NCI-H1105 treated with DMSO at 0.1 percent for 48 hours (cell line): ENCODE measurements at places on chromosomes 2 and 18.

- DNase-seq: peak; percentile 38
Observed at GRCh38 chr2:38602136-38602731, 494 bp downstream of the HNRNPLL start.

DNA sequence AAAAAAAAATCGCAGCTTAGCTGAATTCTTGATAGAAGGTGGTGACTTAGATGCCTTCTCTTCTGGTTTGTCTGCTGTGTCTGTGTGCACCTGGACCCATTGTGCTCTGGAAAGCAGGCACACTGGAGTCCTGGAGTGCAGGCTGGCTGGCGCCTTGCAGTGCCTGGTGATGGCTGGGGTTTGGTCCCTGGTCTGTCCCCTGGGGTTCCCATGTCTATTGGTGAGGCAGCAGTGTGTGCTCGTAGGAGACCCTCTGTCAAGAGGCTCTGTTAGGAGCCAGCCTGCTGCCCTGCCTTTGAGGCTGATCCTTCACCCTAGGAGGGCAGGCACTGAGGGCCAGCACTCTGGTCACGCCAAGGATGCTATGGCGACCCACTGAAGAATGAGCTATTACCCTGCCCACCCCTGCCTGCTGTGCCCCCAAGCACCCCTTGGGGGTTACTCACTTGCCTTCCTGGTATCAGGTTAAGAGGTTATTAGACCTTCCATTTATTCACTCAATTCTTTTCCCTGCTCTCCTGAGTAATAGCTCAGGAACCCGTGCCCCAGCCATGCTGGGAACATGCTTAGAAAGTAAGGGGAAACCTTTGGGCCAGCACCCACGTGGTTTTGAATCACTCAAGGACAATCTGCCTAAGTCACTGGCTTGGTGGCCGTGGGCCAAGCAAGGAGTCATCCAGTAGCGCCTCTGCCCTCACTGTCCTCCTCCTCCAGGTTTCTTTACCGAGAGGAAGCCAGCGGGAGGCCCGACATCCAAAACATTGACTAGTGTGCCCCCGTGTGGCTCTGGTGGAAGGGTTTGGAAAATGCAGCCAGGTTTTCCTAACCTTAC lies 284.5 kb downstream of the PRKCE start:
- peak; percentile 74 for DNase-seq

DNA sequence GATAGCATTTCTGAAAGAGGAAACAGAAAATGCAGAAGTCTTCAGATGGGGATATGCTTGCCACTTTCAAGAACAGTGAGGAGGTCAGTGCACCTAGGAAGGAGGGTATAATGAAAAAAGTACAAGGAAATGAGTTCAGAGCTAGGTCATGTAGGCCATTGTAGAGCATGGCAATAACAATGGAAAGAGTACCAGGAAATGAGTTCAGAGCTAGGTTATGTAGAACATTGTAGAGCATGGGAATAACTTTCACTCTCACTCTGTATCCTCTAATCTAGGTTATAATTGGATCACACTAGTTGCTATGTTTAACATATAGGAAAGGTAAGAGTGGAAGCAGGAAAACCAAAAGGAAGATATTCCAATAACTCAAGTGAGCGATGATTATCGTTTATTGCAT lies 12.3 kb downstream of the SCG2 start:
- DNase-seq: no peak

GRCh38 chr2:26692897-26693849 lies 651 bp downstream of the KCNK3 start:
- DNase-seq: peak; percentile 65

- no peak for DNase-seq
Observed at GRCh38 chr2:101300164-101300563, 8.3 kb downstream of the RNF149 start.

DNA sequence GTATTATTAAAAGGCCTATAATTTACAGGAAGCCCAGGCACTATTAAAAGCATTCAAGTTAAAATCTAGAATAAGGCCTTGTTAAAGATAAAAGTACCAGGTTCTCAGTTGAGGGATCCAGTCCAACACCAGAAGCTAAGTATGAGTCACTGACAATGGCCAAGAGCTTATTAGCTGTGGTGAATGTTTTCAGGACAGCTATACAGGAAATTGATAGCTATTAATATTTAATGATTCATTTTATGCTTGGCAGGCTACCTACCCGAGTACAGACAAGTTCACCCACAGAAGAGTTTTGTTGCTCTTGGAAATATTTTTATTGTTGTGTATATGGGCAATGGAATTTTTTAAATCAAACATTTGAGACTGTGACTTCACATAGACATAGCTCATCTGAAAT lies 729.6 kb upstream of the ZNF804A start:
- no peak for DNase-seq

GRCh38 chr18:55275039-55275901 lies 312.7 kb downstream of the TCF4 start:
- no peak for DNase-seq

DNA sequence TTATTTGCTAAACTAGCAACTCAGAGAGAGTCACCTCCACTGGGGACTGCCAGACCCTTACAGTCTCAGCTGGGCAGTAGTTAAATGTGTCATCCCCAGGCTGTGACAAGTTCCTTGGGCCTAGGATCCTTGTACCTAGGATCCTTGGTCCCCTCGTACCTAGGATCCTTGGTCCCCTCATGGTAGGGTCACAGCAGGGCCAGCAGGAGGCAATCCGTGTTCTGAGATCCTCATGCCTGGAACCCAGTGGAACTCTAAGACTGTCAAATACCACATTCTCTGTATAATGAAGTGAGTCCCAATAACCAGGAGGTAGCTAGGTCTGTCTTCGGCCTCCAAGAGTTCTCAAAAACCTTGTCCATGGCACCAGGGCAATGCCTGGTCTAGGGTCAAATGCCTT lies 60.8 kb downstream of the LYPD6B start:
- no peak for DNase-seq

DNA sequence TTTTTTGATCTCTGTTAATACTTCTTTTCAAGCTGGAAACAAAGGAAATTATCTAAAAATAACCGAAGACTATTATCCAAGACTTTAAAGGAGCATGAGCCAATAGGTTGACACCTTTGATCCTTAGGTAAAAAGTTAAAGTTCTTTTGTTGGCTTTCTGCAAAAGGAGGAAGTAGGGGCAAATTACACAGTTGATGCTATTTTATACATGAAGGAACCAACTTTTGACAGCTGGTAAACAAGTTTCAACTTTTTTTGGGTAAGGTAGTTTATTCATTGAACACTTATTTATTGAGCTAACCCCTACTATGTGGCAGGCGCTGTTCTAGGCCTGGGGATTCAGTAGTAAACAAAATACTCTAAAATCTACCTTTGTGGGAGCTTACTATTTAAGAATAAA lies 66.6 kb upstream of the ZEB2 start:
- no peak for DNase-seq
